Activated CD8-positive, alpha-beta T cell treated with anti-CD3 and anti-CD28 coated beads, Interleukin-2, amount 10 ng/mL, durations not matched to agents 7 days and 5 days (primary cell): ENCODE measurements at places on chromosomes 4 and X. TPM values are rescaled to one million over a fixed set of nuclear protein-coding genes. Genes with fewer than 3 reads are reported as not detected.

The FREM3 gene
- not detected for total RNA-seq

The HSPA4L gene
- 0.16 TPM for total RNA-seq

The MYL5 gene
- total RNA-seq = 11.6 TPM

GRCh38 chr4:43718369-43718768 lies 730.2 kb downstream of the KCTD8 start:
- no peaks in the 10 kb centered on the region for H3K4me1 ChIP-seq
- H3K27me3 ChIP-seq = no peaks in the 10 kb centered on the region
- no peak overlapping the region for H3K27ac ChIP-seq
- H3K4me3 ChIP-seq = no peak overlapping the region
- no peaks in the 10 kb centered on the region for H3K36me3 ChIP-seq

- peak overlapping the region; percentile 54 for H3K4me3 ChIP-seq
- DNase-seq = peak; percentile 88
- H3K36me3 ChIP-seq = peaks cover 5% of the 10 kb centered on the region
These were observed 350.3 kb downstream of the PTTG2 start for GRCh38 chr4:38310446-38311043.

DNA sequence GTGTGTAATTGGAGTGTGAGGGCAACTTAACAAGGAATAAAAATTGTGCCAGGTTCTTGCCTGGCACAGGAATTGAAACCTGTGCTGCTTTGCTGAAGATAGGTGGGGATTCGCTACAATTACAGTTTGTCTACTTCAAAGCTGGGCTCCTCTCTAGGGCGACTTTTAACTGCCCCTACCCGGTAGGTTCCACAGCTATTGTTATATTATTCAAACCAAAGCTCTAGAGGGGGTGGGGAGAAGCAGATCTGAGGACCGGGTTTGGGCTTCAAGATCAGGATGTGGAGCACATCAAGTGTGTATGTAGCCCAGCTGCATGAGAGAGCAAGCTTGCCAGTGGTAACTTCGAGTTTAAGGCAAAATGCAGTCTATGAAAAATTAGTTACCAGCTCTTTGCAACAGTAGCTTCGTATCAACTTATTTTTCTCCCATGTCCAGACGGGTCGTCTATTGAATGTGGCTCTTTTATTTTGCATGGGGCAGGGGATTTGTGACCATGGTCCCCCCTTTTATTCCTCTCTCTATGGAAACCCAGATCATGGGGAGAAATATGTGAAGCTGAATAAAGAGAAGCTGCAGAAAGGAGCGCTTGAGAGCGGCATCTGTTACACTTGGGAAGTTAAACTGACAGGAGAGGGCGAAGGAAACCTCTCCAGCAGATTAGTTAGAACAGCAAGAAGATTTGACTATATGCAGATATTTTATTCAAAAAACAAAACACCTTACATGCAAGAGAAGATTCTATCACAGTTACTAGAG lies 3.2 kb upstream of the POU3F4 start:
- peaks cover 34% of the 10 kb centered on the region for H3K27me3 ChIP-seq
- H3K27ac ChIP-seq = no peak overlapping the region
- DNase-seq = no peak
